ENCODE measurements at places on chromosomes 6 and 20.

DNA sequence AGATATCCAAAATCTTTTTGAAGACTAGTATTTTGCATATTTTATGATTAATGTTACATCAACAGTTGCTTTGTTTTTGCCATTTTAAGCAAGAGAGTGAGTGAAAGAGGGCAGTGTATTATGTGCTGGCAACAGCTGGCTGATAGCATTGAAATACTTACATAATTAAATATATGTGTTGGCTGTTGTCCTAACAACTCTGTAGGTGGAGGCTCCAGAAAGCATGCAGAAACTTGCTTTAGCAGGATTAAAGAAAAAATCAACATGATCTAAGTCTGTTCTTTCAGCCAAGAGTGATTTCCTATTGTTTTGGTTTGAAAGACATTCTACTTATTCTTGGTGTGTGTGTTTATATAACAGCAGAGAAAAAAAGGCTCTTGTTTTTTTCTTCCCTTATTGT is 127.5 kb downstream of the CDKAL1 start:
- peak; percentile 31 for DNase-seq

DNA sequence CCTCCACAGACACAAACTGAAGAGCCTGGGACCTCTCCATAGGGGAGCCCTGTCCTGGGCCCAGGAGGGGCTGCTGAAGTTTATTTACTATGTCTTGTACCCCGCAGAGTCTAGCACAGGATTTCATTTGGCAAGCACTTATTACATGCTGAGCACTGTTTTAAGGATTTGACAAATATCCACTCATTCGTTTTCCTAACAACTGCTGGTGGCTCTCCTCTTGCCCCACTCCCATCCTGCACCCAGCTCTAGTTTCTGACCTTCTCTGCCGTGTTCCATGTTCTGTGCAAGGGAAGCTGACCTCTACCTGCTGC is 127.0 kb upstream of the MAFB start:
- DNase-seq, result no peak

DNA sequence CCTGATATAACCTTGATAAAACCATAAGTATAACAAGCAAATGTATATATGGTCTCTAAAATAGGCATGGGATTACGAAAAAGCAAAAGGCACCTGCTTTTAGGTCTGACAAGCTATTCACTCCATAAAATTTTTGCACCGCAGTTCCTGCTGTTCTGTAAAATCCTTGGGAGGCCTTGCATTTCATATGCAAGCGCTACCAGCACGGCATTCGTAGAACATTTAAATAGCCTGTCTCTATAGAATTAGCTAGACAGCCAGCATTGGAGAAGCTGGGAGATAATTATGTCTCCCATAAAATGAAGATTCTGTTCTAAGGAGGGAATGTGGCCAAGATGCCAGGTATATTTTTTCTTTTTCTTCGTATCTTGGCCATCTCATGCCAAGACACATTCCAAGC is 64.5 kb upstream of the ATXN1 start:
- no peak for DNase-seq

- DNase-seq, result no peak
These were observed 198.9 kb downstream of the MTFR2 start for GRCh38 chr6:136051140-136051775.

DNA sequence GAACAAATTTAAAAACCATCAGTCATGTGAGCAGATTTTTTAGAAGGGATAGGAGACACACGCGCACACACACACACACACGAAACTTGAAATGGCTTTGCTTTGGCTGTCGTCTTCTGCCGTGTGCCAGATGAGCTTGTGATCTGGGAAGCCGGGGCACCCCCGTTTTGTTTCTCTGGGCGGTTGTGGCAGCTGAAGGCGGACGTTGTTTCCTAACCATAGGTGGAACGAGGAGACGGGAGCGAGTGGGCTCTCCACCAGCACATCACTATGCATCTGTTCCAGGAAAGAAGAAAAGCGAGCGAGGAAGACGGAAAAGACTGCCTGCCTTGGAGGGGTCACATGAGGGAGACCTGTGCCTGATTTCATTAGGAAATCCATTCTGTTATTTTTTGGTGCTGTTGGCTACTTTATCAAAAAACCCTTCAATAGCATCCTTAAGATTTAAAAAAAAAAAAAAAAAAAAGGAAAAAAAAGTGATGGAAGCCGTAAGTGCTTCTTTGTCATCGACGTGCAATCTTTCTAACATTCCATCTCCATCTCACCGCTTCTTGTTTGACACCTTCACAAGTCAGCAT is 142.1 kb downstream of the DTNBP1 start:
- DNase-seq, result no peak

GRCh38 chr6:157172830-157173536 is 150.3 kb downstream of the TMEM242 start:
- DNase-seq, result no peak

DNA sequence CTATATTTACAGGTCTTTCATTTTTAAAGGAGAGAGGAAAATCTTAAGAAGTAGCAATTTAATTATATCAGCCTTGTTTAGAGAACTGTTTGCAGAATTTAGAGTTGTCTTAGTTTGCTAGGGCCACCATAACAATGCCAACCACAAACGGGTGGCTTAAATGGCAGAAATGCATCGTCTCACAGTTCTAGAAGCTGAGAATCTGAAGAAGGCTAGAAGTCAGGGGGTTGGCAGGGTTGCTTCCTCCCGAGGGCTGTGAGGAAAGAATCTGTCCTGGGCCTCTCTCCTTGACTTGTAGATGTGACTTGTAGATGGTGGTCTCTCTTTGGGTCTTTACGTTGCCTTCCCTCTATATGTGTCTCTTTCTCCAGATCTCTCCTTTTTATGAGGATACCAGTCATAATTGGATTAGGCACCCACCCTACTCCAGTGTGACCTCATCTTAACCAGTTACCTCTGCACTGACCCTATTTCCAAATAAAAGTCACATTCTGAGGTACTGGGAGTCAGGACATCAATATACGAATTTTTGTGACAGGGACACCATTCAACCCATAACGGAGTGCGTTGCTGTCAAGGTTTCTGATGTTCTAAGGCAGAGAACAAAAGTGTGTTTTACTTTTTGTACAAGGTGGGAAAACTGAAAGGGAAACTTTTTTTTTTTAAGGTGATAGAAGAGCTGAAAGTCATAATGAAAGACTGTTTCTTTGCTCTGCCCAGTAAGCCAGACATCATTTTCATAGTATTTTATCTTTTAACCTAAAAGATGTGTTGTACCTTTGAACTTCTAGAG is 84.4 kb downstream of the SAMD3 start:
- DNase-seq, result no peak

DNA sequence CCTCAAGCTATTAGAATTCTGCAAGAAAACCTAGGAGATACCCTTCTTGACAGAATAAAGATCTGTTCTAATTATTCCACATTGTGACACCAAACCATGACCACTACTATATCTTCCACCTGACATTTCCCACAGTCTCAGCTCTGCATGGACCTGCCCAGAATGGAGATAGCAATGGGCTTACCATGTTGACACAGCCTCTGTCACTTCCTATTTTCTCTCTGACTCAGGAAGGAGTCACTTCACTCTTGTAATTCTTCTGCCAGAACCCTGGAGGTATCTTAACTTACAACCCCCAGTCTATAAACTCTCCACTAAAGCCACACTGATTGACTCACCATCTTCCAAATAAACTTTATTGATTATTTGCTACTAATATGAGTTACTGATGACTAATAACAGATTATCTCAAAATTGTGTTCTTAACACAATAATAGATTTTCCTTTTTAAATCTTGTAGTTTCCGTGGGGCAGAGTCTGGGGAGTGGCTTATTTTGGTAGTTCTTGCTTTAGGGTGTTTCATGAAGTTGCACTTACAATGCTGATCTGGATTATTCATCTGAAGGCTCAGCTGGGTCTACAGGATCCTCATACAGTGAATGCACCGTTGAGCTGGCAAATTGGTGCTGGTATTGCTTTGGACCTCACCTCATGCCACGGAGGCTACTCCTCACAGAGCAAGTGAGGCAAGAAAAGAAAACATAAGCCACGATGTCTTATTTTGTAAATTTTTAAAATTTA is 869.9 kb downstream of the KIF16B start:
- DNase-seq, result peak; percentile 34

GRCh38 chr20:9154464-9155024 is 85.7 kb downstream of the PLCB4 start:
- DNase-seq, result no peak

- DNase-seq, result no peak
These were observed 32.0 kb downstream of the RPP40 start for GRCh38 chr6:4971851-4972250.

DNA sequence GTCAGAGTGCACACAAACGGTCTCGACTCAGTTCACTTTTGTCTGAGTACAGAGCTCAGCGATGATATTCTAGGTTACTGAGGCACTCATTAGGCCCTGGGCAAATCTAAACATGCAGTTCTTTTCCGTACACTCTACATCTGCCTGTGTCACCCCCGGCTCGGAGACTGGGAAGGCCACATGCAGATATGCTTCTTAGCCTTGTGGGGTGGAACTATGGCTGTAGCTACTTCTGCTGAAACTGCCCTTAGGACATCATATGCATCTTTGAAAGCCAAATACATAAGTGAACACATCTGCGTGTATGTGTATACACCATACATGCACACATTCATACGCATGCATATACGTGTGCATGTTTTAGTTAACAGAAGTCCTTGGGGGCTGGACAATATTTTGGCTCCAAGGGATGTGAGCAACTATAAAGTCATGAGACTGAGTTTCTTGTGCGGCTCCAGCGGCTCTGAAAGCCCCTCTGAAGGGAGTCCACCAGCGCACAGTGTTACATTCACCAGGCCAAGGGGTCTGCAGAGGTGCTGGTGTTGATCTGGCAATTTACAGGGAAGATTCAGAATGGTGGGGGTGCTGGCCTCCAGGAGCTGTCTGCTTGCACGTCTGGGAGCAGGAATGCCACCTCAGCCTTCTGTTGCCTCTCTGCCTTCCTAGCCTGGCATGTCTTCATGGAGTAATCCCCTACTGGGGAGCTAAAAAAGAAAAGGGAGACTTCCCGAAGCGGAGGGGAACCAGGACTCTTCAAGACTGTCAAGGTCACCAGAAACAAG is 31.6 kb downstream of the PSMG4 start:
- no peak for DNase-seq

DNA sequence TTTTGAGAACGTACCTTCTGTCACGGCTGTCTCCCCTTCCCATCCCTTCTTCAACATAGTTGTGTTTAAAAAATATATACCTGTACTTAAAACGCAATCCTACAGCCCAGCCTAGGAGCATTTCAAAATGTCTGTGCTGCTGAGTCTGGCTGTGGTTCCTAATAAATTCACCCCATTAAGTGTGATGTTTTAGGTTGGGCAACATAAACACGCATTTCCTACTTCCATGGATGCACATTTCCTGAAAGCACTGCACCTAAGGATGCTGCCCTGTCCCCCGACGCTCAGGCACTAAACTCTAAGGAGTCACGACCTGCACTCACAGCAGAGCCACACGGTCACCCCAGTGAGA is 1.2 kb downstream of the REV3L start:
- no peak for DNase-seq

DNA sequence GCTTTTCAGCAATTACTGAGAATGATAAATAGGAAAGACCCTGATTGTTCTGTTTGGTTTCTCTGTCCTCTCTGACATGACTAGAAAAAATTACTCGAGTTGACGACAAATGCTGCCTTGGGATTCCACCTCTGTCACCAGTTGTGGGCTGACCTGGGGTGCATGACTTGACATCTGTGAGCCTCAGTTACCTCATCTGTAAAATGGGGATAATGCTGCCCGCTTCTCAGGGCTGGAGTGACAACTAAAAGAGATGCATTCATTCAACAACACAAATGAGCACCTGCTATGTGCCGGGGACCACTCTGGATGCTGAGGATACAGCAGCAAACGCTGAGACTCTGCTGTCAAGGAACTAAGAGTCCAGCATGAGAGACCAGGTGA is 94.8 kb downstream of the NFATC2 start:
- no peak for DNase-seq

DNA sequence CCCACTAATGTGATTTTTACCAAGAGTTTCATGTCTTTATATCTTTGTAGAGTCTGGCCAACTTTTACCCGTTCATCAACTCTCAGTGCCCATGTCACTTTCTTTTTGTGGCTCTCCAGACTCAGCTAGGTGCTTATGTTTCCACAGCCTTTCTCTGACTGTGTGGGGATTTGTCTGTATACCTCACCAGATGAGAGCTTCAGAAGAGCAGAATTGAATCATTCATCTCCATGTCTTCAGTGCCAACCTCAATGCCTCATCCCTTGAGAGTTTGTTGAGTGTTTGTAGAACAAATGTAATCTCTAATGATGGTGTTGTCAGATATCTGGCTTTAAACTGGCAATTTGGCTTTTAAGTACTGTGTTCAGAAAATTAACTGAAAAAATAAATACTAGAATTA is 16.8 kb upstream of the CCN2 start:
- DNase-seq, result no peak

GRCh38 chr6:135854799-135855198 is 3.3 kb downstream of the PDE7B start:
- DNase-seq, result no peak

DNA sequence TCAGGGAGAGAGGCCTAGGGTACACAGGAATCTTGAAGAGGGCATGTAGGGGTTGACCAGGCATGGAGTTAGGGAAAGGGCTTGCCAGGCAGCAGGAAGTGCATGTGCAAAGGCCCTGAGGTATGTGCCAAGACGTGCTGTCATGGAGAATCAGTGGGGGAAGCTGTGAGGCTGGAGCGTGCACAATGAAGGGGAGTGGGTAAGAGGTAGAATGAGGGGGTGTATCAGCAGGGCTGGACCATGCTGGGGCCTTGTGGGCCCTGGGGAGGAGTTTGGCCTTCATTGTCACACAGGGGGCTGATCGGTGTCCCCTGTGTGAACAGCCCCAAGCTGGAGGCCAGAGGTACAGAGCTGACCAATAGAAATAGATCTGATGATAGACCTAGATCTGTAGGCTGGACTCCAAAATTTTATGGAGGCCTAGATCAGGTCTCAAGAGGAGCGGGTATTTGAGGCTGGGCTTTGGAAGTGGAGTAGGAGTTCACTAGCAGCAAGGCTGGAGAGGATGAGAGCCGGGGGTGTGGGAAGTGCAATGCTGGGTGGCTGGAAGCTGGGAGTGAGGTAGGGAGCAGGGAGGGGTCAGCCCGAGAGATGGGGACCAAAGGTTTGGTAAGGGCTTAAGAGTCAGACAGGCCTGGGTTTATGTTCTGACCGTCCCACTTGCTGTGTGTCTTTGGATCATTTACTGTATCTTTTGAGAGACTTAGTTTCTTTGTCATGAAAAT is 3.0 kb downstream of the SRC start:
- DNase-seq, result no peak

GRCh38 chr6:157847846-157848245 is 24.8 kb downstream of the SNX9 start:
- no peak for DNase-seq

Measured in OCI-M1 (cell line).